NCI-H345 (cell line): ENCODE measurements at places on chromosomes 3 and 15.

DNA sequence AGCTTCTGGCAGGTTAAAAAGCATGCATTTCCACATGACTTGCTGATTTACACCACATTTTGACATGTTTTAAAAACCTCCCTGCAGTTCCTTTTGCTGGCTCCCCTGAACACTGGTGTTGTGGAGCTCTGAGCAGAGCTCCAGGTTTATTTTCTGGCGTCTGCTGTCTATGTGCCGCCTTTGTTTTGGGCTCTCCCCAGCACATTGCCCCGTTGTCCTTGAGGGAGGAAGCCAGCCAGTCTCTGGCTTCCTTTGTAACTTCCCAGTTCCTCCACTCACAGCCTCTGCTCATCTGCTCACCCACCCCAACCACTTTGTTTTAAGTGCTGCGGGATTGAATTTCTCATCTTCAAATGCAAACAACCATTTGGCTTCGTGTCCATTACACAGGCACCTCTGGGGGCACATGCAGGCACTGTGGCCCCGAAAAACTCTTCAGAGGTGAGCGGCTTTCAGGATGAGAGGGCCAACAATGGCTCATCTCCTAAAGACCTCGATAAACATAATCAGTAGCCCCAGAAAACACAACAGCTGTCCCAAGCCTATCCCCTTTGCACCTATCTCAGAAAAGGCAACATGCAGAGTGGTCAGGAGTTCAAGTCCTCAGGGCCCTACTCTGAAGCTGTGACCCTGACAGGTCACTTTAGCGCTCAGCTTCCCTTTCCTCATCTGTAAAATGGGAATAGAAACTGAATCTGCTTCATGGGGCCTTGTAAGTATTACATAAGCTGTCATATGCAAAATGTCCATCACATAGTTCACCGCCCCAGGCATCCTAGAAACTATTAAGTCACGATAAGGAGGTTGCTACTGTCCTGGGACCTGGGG, 1.3 kb upstream of the MEF2A start:
- DNase-seq, result peak; percentile 26

GRCh38 chr3:151383111-151383510, 1.4 kb downstream of the P2RY12 start:
- DNase-seq, result no peak

GRCh38 chr15:98896802-98897732, 110.5 kb downstream of the PGPEP1L start:
- DNase-seq, result peak; percentile 78

DNA sequence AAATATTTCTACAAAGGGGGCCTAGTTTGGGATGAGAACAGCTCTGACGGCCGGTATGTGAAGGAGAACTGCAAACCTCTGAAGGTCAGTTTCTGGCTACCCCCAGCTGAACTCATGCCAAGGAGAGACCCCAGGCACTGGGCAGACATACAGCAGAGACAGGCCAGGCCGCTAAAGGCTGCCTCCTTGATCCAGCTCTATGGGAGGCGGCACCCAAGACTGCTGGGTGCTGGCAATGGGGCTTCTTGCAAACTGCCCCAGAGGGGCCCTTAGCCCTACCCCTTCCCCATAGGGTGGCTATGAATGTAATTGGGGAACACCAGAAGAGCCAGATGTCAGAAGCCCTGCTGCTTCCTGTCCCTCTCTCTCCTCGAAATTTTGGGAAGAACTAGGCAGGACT, 13.3 kb downstream of the CLK3 start:
- no peak for DNase-seq
